ENCODE measurements at places on chromosomes 13 and 19.

- DNase-seq = no peak
These were observed 122.0 kb downstream of the OLFM4 start for GRCh38 chr13:53150568-53150967.

DNA sequence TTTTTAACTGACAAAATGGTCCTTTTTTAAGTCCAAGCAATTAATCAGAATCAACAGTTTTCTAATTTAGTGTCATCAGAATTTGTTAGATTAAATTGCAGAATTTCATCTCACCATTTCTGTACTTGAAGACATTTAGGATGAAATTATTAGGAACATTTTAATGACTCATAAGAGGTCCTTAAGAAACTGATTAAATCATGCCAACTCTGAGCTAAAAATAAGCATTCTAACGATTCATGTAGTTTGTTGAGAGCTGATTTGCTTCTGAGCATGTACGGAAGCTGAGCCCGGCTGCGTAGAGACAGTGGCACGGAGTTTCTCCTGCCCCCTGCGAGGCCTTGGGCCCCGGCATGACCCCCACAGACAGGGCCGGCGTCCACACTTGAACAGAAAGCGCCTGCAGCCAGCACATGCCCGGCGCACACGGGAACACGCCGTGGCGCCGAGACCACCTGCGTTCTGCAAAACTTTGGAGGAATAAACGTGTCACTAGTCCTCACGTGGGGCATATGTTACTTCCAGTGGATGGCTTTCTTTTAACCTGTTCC is 89.7 kb upstream of the MCF2L start:
- DNase-seq = no peak

DNA sequence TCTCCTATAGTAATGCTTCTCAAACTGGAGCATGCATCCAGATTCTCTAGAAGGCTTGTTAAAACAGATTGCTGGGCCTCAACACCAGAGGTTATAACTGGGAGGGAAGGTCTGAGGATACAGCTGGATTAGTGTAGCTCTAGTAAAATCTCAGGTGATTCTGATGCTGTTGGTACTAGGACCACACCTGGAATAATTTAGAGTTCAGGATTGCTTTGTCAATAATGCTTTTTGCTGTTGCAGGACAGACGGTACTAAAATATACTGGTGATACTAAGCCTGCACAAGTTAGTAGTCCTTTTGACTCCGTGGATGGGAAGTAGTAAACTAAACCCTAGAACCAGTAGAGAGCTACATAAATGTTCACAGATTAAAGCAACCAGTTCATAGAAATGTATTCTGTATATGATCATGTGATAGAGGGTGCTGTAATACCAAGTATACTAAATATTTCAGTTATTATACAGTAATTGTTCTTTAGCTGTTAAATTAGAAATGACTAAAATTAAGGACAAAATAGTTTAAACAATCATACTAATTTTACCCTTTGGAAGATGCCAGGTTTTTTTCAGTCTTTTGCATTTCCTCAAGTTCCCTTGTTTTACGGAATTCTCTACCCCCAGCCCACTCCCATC is 258.2 kb upstream of the STARD13 start:
- no peak for DNase-seq

GRCh38 chr19:33274663-33275558 is 27.4 kb downstream of the CEBPA start:
- no peak for DNase-seq

DNA sequence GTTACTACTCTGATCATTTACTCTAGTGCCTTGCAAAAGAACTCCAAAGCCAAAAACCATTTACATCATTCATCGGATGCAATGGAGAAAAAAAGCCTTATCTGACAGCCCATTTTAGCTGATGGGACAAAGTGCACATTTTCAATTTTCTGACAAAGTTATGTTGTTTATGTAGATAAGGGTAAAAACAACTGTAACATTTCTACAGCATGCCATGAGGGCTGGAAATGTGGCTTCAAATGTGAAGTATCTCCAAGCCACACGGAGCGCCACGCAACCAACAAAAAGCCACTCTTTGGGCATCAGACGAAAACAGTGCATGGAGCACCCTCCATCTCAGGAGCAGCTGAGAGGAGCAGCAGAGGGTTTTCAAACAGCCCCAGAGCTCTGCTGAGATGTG is 364.6 kb upstream of the ZNF507 start:
- no peak for DNase-seq

GRCh38 chr19:39407410-39407659 is 688 bp downstream of the ZFP36 start:
- no peak for DNase-seq

DNA sequence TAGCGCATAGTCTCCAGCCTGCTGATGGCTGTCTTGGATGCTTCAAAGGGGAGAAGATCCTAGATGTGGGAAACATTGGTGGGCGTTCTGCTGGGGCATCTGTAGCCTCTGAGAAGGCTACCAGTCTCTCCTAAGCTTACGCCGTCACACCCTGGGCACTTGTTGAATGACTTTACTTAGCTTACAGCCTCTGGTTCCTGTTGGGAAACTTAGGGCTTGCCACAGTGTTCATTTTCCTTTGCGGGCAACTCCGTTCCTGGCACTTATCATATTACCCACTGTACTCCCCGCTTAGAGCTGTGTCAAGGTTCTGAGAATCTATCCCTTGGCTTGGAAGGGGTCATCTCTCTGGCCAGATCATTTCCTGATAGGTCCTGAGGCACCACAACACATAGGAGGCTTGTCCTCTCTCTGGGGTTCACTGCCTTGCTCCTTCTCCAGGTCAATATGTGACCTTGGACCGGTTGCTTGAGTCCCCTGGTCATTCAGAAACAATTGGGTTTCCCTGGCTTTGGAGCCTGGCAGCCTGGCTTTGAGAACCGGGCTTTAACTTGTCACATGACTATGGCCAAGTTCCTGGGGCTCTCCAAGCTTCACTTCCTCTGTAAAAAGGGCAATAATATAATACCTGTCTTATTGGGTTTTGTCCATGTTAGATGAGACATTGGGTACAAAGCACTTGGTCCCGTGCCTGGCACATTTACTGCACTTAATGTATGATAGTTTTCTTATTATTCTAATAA is 20.5 kb upstream of the ALOX5AP start:
- no peak for DNase-seq

- DNase-seq = no peak
These were observed 1.9 kb upstream of the LINGO3 start for GRCh38 chr19:2309734-2310362.

DNA sequence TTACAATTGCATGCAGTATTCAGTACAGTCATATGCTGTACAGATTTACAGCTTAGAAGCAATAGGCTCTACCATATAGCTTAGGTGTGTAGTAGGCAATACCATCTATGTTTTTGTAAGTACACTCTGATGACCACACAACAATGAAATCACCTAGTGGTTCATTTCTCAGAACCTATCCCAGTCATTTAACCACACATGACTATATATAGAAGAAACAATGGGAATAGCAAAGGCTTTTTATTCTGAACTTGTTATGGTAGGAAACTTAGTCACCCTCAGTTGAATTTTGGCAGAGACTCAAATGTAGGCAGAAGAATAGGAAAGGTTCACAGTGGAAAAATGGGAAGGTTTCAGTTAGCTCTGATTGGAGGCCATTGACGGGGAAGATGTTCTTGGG is 1075.1 kb upstream of the MIR17HG start:
- no peak for DNase-seq

DNA sequence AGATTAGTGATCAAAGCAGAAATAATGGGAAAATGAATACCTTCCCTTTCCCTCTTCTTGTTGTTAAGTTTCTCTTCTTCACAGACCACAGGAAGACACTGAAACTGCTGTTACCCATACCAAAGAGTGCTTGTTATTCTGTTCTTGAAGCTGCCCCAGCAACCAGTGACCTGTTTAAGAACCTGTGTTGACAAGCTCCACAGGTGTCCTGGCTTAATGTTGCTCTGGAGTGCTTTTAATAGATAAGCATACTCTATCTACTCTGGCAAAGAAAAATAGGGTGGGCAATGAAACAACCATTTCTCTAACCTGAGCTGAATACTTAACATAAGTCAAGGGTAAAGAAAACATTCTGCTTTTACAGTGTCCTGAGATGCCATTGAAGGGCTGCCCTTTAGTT is 506.7 kb upstream of the GPC6 start:
- no peak for DNase-seq

GRCh38 chr19:30111021-30111855 is 169.2 kb downstream of the URI1 start:
- DNase-seq = no peak

- DNase-seq = no peak
These were observed 8.5 kb upstream of the CEACAM5 start for GRCh38 chr19:41699968-41700323.

- DNase-seq = no peak
These were observed 26.0 kb downstream of the FPR3 start for GRCh38 chr19:51820831-51821446.

GRCh38 chr13:79270859-79271258 is 135.2 kb downstream of the RBM26 start:
- no peak for DNase-seq

DNA sequence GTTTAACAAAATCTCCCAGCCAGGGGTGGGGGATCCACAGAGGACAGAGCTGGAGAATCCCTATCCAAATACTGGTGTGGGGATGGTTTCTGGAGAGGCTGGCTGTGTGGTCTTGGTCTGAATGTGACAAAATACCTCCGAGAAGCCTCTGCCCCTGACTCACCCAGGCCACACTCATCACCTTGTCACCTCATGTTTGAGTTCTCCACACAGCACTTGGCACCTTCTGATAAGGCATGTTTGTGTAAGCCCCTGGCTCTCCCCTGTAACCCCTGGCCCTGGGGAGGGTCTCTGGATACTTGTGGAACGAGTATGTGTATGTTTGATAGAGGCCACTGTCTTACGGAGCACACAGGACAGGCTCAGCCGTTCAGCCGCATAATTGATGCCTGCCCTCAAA is 14.7 kb downstream of the TECR start:
- no peak for DNase-seq

DNA sequence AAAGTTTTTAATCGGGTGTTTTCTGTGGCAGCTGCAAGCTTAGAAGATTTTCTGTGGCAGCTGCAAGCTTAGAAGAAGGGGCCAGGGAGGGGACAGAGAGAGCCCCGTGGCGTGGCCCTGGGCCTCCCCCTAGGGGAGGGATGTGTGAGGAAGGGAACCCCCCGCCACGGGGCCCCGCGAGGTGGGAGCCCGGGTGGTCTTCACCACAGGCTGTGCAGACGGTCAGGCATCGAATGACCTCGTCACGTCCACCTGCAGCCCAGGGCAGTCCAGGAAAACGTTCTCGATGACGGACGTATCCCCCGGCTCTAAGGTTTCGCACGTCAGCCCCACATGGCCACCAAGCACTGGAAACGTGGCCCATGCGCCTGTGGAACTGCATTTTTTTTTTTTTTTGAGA is 8.6 kb downstream of the POLR2E start:
- no peak for DNase-seq

GRCh38 chr19:47598407-47599349 is 10.3 kb upstream of the BICRA start:
- DNase-seq = no peak

DNA sequence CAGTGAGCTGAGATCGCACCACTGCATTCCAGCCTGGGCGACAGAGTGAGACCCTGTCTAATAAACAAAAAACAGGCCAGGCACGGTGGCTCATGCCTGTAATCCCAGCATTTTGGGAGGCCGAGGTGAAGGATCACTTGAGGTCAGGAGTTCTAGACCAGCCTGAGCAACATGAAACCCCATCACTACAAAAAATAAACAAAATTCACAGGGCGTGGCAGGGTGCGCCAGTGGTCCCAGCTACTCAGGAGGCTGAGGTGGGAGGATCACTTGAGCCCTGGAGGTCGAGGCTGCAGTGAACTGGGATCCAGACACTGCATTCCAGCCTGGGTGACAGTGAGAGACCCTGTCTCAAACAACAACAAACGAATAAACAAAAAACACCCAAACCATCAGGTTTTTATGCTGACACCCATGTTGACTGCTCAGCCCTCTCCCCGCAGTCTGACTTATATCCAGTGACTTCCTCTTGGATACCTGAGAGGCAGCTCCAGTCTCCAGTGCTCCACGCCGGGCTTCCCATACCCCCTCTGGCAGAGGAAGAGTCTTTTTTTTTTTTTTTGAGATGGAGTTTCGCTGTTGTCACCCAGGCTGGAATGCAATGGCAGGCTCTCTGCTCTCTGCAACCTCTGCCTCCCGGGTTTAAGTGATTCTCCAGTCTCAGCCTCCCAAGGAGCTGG is 17.7 kb downstream of the WTIP start:
- no peak for DNase-seq

- no peak for DNase-seq
These were observed 400 bp upstream of the SERP2 start for GRCh38 chr13:44373247-44373600.

DNA sequence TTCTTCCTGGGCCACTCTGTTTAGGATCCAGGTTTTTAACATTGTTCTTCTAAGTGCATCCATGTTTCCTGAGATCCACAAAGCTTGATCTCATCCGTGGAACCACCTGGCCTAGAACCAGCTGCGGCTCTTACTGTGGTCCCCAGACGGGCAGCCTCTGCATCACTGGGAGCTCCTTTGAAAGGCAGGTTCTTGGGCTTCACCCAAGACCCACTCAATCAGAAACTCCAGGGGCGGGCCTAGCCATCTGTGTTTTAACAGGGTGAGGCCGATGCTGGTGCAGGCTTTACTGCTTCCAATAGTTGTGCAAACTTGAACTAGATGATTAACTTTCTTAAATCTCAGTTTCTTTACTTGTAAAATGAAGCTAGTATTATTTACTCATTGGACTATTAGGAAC is 605.7 kb downstream of the FGF9 start:
- no peak for DNase-seq

DNA sequence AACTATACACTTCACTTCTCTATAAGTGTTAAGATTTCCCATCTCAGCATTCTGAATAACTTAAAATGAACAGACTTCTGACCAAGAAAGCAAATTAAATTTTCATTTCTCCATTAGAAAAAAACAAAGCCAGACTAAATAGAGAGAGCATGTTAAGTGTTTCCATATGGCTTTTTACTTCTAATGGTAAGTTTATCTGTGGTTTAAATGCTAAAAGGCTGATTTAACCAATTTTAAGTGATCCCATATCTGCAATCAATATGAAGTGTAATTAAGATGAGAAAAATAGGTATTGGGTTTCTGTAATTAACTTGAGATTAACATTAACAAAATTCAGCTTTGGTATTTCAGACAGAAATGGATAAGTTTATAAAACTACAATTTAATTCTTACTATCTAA is 107.8 kb downstream of the ELF1 start:
- DNase-seq = no peak

- DNase-seq = no peak
These were observed 685 bp upstream of the SUPT5H start for GRCh38 chr19:39444598-39445195.

- DNase-seq = no peak
These were observed at the start of gene CNN2 for GRCh38 chr19:1025960-1026782. CNN2 (plus strand) TSS chr19:1026608; CDS start chr19:1026662, 54 bp downstream.

DNA sequence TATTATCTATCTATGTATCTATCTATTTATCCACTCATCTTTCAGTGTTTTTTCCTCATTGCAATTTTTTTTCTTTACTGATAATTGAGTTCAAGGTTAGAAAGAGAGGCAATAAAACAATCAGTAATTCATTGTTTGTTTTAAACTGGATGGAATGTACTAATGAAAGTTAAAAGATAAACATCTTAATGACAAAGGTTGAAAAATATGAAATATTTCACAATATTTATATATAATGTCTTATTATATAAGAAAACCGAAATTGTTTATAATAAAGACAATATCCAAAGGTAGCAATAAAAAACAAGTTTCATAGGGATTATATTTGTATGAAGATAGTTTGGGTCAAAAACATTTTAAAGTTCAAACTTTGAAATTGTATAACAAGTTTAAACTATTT is 1015.5 kb upstream of the MIR17HG start:
- DNase-seq = no peak

Data from hematopoietic multipotent progenitor cell (in vitro differentiated cells).